ENCODE measurements at places on chromosomes 12 and 14.

- no peak for DNase-seq
These were observed 47.1 kb upstream of the PPP2R5C start for GRCh38 chr14:101714394-101714793.

DNA sequence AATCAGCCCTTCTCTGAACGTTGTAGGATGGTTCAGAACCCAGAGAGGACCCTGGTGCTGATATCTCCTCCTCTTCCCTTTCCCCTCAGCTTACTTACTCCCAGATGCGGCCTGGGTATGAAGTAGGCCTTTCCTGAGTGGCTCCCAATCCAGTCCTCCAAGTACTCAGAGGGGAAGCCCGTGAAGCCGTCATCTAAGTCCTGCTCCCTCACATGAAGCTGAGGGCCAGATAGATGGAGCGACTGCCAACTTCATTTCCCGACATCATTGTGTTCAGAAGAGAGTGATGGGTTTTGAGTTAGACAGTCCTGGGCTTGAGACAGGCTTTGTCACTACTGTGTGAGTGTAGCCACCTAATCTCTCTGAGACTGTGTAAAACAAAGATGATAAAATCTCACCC lies 2.7 kb downstream of the APOLD1 start:
- peak; percentile 21 for DNase-seq

DNA sequence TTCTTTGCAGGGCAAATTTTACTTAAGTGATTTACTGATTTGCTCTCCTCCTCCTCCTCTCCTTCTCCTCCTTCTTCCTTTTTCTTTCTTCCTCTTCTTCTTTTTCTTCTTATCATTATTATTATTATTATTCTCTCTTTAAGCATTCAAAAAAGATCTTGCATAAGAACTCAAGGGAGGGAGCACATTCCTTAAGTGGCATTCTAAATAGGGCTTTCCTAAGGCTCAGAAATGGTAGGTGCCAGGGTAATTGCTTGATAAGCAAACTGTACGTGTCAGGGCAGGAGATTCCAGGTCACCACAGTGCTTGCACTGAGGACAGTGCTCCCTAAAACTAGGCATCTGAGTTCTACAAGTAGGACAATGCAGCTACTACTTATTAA lies 92.4 kb downstream of the SPTSSA start:
- DNase-seq = no peak

GRCh38 chr14:24296341-24297157 lies 3.0 kb downstream of the DHRS1 start:
- peak; percentile 69 for DNase-seq

- DNase-seq = no peak
These were observed 132.9 kb upstream of the SLC35F4 start for GRCh38 chr14:57998766-57999165.

- no peak for DNase-seq
These were observed 313.1 kb downstream of the RAD51B start for GRCh38 chr14:68132563-68133121.

DNA sequence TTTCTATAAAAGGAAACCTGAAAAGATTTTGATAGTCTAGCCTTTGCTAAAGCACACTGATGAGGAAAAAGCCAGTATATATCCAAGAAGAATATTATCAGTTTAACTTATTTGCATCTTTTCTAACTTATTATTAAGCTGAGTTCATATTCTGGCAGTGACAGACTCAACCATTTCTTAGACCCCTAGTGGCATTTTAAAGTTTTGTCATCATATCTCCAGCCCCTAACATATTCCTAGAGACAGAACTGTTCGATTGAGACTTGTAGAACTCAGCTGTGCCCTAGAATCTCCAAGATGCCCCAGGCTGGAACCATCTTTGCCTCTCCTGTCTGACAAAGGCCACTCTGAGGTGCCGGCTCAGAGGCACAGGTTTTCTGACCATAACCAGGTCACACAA lies 365.6 kb downstream of the NELL2 start:
- DNase-seq = no peak

- peak; percentile 82 for DNase-seq
These were observed 13.3 kb upstream of the MAP3K9 start for GRCh38 chr14:70822530-70823185.

DNA sequence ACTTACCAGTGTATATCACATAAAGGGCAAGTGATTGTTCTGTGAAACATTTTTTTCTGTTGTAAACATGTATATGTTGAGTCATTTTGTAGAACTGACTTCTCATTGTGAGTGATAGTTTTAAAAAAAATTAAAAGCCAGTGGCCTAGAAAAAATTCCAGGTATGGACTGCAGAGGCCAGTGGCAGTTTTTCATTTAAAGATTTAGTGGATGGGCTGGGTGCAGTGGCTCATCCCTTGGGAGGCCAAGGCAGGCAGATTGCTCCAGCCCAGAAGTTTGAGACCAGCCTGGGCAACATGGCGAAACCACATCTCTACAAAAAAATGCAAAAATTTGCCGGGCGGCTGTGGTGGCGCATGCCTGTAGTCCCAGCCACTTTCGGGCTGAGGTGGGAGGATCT lies 84.7 kb upstream of the MDM1 start:
- no peak for DNase-seq

- DNase-seq = no peak
These were observed 971.1 kb downstream of the AACS start for GRCh38 chr12:126036348-126036747.

- DNase-seq = no peak
These were observed 274.2 kb downstream of the SSPN start for GRCh38 chr12:26469421-26470180.

GRCh38 chr12:79956896-79957295 lies 22.0 kb upstream of the PPP1R12A start:
- DNase-seq = no peak

DNA sequence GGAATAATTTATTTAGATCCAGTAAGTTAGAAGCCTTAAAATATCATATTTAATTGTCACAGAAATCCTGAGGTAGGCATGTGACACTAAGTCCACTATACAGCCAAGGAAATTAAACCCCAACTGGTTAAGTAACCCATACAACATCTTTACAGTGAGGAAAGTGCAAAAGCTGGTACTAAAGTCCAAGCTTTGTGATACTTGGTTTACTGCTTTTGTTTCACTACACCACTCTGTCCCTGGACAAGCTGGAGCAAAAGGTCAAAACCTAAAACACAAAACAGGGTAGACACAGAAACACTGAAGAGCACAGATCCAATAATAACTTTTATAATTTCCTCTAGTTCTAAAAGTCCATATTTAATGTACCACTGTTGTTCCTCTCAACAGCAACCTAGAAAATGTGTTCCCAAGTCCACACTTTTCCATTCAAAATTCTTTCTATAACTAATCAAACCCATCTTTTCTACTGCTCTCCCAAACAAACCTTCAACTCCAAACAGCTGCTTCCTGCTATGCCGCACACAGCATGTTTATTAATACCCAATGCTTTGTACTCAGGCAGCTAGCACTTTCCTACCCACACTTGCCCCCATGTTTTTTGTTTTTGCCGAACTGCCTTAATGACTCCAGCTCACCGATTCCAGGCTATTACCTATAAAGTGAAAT lies 90.9 kb downstream of the MED13L start:
- DNase-seq = no peak

GRCh38 chr12:33587784-33588712 lies 148.4 kb upstream of the SYT10 start:
- no peak for DNase-seq

GRCh38 chr12:131603106-131603938 lies 107.6 kb upstream of the SFSWAP start:
- no peak for DNase-seq

- DNase-seq = no peak
These were observed 10.1 kb downstream of the TMEM179 start for GRCh38 chr14:104594310-104595046.

DNA sequence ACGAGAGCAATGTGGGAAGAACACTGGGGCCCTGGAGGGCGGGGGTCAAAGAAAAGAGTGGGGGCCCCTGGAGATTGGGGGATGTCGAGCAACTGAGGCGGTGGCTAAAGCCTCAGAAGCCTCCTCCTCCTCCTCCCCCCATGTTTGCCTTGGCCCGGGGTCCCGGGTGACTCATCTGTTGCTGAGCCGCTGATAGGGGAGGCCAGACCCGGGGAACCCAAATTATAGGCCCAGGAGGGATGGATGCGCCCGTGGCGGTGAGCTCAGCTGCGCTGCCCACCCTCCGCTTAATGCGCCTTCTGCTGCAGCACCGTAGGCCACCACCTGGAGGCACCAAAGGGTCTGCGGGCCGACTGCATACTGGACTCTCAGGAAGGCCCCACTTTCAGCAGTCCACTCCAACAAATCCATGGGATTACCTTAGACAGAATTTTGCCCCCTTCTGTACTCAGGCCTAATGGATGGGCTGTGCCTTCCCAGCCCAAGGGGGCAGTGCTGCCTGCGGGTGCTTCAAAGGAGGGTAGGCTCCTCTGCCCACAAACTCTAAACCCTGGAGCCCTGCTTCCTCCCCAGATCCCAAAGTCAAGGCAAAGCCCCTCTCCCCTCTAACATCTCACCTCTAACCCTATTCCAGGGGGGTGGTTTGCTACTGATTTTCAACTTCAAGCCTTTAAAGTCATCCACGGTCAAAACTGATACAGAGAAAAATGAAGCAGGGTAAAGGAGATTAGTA lies 2.6 kb upstream of the WNT10B start:
- peak; percentile 72 for DNase-seq

GRCh38 chr12:89537389-89537788 lies 11.5 kb upstream of the POC1B start:
- no peak for DNase-seq

DNA sequence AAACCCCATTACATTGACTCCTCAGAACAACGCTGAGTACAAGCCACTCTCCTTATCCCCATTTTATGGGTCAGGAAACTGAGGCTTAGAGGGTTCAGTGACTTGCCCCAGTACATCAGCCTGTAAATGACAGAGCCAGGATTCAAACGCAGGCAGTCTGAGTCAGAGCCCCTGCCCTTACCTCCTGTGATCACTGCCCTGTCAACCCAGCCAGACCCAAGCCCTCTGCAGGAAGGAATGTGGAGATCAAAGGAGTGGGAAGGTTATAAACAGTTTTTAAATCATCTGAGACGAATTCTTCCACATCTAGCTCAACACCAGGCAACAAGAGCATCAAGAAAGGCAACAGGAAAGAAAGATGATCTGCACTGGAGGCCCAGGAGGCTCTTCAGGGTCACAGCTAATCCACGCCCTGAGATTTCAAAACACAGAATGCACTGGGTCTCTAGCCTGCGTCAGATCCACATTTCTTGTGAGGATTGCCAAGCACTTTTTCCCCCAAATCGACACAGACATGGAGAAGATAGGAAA lies 38.5 kb downstream of the SPTB start:
- DNase-seq = peak; percentile 14

- no peak for DNase-seq
These were observed 3.5 kb upstream of the CSRNP2 start for GRCh38 chr12:51086933-51087332.

DNA sequence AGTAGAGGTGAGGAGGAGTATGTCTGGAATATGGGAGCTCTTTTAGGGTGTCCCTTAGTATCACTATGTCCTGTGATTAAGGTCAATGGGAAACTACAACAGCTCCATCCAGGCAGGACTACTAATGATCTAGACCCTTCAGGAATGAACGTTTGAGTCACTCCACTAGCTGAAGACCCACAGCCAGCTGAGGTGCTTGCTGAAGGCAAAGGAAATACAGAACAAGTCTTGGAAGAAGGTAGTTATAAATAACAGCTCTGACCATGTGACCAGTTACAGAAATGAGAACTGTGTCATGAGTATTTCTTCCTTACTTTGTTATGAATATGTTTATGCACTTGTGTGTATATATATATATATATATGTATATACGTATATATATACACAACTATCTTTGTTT lies 40.5 kb upstream of the USP44 start:
- DNase-seq = no peak

- no peak for DNase-seq
These were observed 535.3 kb upstream of the LRFN5 start for GRCh38 chr14:41071351-41071750.

- DNase-seq = no peak
These were observed 14.0 kb downstream of the SYNE3 start for GRCh38 chr14:95502381-95502950.

All from NCI-H82 (cell line).